ENCODE measurements at places on chromosomes 5 and 9.
A peak's percentile ranks its signal among the peaks of the same experiment; 100 is the strongest.

- DNase-seq, result no peak
Measured at GRCh38 chr5:16690243-16690852, 73.6 kb upstream of the RETREG1 start.

DNA sequence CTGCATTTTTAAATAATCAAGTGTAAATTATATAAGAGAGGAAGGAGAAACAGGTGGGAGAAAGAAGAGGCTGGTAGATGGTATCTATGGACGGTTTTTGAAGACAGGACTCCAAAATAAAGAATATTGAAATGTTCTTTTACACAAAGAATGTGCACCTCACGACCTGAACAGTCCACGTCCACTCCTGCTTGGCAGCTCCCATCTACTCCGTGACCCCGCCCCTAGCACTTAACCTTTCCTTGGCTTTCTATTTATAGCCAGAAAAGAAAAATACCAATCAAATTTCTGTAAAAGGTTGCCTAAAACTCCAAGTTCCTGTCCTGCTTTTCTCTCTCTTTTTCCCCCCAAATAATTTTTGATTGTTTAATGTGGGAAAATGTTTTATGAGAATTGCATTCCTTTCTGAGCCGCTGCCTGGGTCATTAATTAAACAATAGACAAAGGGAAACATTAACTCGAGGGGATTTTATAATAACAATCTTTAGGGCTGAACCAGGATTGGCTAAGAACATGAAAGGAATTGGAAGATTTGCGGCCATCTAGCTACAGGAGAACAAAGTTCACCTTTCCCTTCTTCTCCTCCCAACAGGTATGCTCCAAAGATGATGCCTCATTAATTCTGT is 173.6 kb upstream of the MAP3K1 start:
- DNase-seq, result no peak

- DNase-seq, result no peak
Measured at GRCh38 chr5:149486726-149487635, 64.3 kb downstream of the CSNK1A1 start.

DNA sequence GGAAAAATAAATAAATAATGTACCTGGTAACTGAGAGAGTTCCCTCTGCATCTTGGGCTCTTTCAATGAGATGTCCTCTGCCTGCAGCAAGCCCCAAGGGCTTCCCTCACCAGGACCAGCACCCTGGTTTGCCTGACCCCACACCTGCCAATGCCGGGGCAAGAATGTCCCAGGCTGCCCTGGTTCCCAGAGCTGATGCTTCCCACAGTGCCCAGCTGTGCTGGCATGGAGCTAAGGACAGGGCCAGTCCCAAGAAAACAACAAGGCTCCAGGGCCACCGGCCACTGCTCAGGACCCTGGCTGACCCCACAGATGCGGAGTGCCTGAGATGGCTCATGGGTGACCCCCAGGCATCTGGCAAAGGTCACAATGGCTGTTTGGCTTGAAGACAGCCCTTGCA is 123.5 kb downstream of the KCNIP1 start:
- DNase-seq, result no peak

GRCh38 chr9:92561374-92562330 is 25.9 kb upstream of the ECM2 start:
- no peak for DNase-seq

DNA sequence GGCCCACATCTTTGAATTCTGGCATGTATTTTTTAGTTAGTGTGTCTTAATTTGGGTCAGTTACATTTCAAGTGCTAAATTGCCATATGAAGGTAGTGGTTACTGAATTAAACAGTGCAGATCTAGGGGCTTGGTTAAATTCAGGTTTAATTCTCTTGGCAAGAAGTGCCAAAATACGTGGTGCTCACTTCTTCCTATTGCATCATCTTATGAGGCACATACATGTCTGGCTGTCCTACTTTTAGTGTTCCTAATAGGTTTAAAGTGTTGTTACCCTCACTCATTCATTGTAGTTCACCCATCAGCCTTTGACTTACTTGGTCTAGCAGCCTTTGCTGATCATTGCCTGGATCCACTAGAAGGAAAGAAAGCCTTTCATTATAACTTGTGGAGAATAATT is 59.5 kb downstream of the RPS6 start:
- DNase-seq, result no peak

GRCh38 chr5:84202136-84202535 is 182.5 kb downstream of the EDIL3 start:
- no peak for DNase-seq

DNA sequence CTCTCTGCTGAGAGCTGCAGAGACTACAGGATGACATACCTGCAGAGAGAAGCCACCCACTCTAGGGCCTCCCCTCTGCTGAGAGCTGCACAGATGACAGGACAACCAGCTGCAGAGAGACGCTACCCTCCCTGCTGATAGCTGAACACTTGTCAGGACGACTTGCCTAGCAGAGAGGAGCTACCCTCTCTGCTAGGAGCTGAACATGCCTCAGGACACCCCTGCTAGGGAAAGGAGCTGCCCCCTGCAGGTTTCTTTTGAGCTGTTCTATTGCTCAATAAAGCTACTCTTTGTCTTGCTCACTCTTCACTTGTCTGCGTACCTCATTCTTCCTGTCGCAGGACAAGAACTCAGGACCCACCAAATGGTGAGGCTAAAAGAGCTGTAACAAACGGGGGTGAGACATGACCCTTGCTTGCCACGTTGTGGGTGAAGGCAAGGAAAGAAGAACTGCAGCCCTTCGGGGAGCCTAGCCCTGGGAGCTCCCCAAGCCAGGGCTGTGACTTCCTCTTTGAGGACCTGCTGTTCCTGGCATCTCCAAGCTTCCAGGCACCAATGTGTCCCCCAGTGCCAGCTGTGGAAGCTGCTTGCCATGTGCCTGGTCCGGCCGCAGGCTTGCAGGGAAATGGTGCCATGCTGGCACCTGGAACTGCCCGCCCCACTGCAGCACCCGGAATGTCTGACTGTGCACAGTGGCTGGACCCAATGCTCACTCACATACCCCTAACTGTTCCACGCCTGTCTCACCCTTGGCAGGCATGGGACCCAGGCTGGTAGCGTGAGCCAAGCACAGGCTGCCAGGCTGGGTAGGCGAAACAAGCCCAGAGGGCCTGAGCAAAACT is 5.1 kb upstream of the TESK1 start:
- no peak for DNase-seq

DNA sequence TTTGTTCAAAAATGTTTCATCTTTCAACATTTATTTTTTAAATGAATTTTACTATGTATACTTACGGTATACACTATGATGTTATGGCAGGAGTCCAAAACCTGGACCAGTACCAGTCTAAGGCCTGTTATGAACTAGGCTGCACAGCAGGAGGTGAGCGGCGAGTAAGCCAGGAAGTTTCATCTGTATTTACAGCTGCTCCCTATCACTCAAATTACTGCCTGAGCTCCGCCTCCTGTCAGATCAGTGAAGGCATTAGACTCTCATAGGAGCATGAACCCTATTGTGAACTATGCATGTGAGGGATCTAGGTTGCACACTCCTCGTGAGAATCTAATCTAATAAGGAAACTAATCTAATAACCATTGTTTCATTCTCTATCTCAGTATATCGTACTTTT is 715.5 kb upstream of the PTPRD start:
- DNase-seq, result no peak

DNA sequence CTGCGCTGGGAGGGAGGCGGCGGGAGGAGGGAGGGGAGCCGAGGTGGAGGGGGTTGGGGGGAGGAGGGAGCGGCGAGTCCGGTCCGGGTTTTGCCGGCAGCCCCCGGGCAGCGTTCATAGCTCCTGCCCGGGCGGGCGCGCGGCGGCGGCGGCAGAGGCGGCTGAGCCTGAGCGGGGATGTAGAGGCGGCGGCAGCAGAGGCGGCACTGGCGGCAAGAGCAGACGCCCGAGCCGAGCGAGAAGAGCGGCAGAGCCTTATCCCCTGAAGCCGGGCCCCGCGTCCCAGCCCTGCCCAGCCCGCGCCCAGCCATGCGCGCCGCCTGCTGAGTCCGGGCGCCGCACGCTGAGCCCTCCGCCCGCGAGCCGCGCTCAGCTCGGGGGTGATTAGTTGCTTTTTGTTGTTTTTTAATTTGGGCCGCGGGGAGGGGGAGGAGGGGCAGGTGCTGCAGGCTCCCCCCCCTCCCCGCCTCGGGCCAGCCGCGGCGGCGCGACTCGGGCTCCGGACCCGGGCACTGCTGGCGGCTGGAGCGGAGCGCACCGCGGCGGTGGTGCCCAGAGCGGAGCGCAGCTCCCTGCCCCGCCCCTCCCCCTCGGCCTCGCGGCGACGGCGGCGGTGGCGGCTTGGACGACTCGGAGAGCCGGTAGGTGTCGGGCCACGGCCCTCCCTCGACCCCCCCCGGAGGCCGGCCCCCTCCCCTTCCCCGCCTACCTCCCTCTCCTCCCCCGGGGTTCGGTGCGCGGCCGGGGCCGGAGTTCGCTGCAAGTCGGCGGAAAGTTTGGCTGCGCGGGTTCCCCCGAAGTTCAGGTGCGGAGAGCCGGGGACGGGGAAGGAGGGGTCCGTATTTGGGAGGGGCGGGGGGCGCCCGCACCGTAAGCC is at the start of gene CXXC5:
TSS of gene CXXC5 (plus strand) at position 145 of the 877 bp plus-strand sequence. CDS start 32,175 bp downstream, outside the sequence.
- DNase-seq, result no peak

DNA sequence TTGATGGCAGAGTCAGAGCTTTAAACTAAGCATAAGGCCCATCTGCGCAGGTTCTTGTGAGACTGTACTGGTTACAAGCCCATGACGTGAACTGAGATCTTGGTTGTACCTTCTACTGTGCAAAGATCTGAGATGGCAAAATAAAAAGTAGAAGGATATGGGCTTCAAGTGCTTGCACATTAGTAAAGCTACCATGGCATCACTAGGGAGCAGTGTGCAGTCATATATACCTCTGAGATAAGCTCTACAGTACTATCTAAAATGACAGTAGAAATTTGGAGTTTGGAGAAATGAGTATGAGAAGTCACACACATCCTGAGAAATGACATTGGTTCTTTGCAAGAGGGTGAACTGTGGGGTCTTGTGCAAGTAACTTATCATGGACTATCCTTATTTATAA is 408.2 kb upstream of the PRR16 start:
- DNase-seq, result no peak

GRCh38 chr9:36935768-36936497 is 98.1 kb downstream of the PAX5 start:
- no peak for DNase-seq

DNA sequence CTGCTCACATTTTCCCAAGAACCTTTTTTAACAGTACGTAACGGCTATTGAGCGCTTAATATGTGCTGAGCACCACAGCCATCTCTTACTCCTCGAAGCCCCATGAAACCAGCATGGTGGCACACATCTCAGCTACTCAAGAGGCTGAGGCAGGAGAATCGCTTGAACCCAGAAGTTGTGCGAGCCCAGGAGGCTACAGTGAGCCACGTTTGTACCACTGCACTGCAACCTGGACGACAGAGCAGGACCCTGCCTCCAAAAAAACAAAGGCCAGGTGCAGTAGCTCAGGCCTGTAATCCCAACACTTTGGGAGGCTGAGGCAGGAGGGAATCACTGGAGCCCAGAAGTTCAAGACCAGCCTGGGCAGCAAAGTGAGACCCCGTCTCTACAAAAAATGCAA is 28.2 kb downstream of the AQP7 start:
- no peak for DNase-seq

DNA sequence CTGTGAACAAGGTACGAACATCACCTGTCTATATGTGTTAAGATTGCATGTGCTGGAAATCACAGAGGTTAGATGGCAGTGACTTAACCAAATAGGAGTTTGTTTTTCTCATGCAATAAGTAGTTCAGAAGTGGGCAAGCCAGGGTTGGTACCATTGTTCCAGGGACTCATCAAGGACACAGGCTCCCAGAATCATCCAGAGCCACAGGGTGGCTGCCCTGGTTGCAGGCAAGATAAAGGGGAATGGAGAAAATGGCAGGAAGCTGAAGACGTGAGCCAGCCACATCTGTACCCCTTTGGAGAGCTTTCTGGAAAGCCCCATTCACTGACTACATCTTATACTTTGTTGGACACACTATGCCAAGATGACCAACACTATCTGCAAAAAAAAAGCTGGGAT is 126.0 kb upstream of the IL12B start:
- no peak for DNase-seq

- no peak for DNase-seq
Measured at GRCh38 chr5:173916233-173916632, 28.1 kb downstream of the CPEB4 start.

DNA sequence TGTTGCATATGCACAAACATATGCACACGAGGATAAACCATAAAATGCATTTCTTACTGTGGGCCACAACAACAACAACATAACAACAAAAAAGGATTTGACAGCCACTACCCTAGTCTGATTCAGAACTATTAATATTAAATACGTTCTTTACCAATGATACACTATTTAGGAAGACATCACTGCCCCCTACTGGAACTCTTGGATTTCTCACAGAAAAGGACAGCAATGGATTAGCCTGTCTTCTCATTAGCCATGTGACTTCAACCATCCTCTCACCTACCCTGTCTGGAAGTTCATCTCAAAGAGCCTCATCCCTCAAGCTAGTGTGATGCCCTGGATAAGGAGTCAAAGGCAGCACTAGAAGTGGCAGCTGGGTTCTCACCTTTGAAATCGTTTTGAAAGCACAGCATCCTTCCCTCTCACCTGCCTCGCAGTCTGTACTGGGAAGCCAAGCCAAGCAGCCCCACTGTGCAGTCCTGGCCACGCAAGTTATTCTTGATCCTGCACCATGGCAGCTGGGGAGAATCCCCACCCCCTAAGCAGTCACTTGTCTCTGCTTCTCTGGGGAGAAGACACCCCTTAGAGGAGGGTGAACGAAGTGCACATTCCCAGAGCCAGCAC is 64.6 kb downstream of the SH3TC2 start:
- no peak for DNase-seq

- DNase-seq, result no peak
Measured at GRCh38 chr9:121328876-121329681, 41.0 kb downstream of the STOM start.

DNA sequence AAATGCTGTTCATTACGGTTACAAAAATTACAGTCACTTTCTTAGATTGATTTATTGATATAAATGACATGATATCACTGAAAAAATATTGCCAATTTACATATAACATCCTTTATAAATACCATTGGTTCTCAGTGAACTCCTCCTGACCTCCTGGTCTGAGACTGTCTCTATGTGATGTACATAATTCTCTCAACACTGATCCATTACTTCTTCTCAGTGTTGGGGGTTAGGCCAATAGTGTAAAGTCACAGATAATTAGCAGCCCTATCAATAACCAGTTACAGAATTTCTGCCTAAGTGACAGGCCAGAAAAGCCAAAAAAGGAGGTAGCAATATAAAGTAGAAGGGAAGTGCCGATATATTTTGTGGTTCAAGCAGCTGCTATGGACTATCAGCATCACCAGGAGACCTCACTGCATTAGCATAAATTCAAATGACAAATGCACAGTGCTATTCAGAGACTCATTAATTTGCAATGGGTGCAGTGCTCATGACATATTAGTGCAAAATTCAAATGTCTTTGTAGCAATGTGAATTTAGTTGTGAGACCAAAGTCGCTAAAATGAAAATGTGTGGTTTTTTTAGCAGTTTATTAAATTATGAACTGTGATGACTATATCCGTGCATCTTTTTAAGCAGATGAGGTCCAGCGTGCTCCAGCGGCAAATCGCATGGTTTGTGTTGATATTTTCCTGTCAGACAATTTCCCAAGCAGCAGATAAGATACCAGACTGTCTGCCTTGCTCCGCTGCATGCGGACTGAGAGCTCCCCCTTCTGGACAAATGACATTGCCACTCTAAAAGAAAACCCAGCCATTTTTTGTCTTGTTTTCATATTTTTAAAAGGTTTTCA is 144.6 kb downstream of the CETN3 start:
- DNase-seq, result peak; percentile 8
